Eye (tissue), 1 donor: ENCODE measurements at places on chromosomes 2 and 18.

- DNase-seq: peak; percentile 92
Observed at GRCh38 chr2:11155381-11156035, at the start of gene SLC66A3. SLC66A3 (plus strand) TSS chr2:11155467; CDS start chr2:11155547, 80 bp downstream.

GRCh38 chr2:55779459-55780421 is 86.1 kb upstream of the PNPT1 start:
- DNase-seq: no peak

- no peak for DNase-seq
Observed at GRCh38 chr2:204004912-204005311, 68.3 kb downstream of the ICOS start.

GRCh38 chr2:13917958-13918357 is 714.6 kb upstream of the LRATD1 start:
- no peak for DNase-seq

- no peak for DNase-seq
Observed at GRCh38 chr2:97654309-97654708, 8.4 kb downstream of the COX5B start.

- no peak for DNase-seq
Observed at GRCh38 chr2:46858702-46859090, 56.9 kb downstream of the MCFD2 start.

GRCh38 chr2:237464757-237465391 is 22.2 kb upstream of the MLPH start:
- no peak for DNase-seq

GRCh38 chr2:153004627-153005026 is 286.2 kb downstream of the ARL6IP6 start:
- DNase-seq: no peak

DNA sequence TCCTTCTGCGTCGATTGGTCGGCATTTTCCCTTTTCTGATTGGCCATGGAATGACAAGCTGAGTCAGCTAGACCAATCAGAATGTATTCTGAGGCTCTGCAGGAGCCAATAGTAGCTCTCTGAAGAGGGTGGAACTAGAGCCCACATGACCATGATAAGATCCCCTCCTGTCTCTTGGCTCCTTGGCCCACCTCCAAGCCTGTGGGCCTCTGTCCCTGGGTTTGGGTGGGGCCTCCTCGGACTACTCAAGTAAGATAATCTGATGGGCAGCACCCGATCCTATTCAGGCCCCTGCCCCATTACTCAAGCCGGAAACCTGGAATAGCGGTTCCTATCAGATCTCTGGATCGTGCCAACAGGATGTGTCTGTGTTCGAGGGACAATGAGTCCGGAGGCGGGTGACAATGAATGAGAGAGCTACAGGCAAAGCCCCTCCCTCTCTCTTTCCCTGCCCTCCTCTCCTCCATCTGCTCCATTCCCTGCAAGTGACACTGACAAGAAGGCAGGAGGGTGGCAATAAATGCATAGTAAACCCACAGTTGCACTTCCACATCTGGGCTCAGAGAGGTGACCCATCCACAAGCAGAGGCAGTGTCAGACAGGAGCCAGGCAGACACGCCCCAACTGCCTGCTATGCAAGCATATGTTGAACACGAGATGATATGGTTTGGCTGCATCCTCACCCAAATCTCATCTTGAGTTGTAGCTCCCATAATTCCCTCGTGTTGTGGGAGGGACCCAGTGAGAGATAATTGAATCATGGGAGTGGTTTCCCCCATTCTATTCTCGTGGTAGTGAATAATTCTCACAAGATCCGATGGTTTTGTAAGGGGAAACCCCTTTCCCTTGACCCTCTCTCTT is 114.7 kb downstream of the TNS1 start:
- no peak for DNase-seq

DNA sequence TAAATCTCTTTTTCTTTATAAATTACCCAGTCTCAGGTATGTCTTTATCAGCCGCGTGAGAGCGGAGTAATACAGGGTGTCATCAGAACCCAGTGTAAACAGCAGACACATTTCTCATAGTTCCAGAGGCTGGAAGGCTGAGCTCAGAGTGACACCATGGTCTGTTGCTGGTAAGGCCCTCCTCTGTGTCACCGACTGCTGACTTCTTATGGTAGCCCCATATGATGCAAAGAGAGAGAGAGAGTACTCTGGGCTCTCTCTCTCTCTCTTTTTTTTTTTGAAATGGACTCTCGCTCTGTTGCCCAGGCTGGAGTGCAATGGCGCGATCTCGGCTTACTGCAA is 60.0 kb downstream of the SNORC start:
- no peak for DNase-seq

DNA sequence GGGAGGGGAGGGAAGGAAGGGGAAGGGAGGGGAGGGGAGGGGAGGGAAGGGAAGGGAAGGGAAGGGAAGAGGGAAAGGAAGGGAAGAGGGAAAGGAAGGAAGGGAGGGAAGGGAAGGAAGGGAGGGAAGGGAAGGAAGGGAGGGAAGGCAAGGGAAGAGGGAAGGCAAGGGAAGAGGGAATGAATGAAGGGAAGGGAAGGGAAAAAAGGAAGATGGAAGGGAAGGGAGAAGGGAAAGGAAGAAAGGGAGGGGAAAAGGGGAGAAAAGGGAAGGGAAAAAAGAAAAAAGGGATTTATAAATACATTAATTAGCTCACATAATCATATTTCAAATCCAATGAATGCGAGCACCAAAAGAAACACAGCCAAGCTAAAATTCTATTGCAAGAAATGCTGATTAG is 202.9 kb upstream of the LRRTM4 start:
- no peak for DNase-seq

- DNase-seq: no peak
Observed at GRCh38 chr2:62692225-62692624, 13.3 kb upstream of the EHBP1 start.

DNA sequence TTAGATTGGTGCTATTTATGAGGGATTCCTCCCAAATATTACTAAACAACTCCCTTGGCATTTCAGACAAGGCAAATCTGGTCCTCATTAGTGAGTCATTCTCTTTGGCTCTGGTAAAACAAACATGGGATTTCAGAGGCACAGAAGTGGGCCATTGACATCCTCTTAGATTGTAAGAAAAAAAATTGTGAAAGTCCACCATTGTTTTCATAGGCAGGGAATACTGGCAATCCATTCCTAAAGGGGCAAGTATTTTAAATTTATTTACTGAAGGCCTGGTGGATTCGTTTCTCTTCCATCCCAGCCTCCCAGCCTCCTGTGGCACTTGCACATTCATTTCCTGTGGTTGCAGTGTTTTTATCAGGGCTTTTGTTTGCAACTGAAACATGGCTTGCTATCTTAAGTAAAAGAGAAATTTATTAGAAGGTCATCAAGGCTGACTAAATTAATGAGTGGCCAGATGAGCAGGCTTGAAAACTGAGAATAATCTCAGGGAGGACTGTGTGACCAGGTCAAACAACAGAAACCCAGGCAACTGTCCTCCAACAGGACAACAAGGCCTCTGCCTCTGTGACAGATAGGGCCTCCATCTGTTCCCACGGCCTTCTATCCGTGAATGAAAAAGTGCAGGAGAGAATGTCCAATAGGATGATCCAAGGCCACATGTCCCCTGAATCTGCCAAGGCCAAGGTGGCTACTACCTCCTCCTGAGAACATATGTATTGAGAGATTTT is 23.1 kb upstream of the TNFAIP6 start:
- DNase-seq: peak; percentile 28

DNA sequence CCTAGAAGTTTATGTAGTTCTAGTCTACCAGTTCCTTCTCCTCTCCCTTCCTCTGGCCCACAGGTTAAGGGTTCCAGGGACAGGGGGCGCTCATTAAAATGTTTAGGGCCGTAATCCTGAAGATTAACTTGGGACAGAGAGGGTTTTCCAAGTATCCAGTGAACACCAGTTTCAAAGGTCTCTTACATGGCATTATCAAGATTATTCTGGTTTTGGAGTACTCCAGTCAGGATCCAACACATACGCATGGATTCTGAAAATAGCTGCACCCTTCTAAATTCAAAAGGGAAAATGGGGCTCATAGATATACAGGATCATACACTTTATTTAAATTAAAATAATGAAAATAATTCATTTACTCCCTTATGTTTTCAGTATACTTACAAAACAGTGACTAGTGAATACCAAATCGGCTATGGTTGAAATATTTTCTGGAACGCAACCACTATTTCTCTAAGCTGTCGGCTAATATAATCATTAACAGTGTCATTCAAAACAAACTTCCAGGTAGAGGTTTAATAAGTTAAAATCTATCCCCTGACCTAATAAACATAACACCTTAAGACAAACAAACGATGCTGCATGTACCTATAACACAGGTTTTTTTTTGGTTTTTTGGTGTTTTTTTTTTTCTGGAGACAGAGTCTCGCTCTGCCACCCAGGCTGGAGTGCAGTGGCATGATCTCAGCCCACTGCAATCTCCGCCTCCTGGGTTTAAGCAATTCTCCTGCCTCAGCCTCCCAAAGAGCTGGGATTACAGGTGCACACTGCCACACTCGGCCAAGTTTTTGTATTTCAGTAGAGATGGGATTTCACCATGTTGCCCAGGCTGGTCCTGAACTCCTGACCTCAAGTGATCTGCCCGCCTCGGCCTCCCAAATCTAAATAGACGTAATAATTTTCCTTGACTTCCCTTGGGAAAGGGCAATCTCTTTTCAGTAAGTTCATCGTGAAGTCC is 44.7 kb downstream of the MGAT4A start:
- no peak for DNase-seq

GRCh38 chr2:112768432-112768831 is 4.0 kb upstream of the CKAP2L start:
- no peak for DNase-seq

GRCh38 chr2:26898480-26899078 is 50.6 kb downstream of the DPYSL5 start:
- DNase-seq: no peak

DNA sequence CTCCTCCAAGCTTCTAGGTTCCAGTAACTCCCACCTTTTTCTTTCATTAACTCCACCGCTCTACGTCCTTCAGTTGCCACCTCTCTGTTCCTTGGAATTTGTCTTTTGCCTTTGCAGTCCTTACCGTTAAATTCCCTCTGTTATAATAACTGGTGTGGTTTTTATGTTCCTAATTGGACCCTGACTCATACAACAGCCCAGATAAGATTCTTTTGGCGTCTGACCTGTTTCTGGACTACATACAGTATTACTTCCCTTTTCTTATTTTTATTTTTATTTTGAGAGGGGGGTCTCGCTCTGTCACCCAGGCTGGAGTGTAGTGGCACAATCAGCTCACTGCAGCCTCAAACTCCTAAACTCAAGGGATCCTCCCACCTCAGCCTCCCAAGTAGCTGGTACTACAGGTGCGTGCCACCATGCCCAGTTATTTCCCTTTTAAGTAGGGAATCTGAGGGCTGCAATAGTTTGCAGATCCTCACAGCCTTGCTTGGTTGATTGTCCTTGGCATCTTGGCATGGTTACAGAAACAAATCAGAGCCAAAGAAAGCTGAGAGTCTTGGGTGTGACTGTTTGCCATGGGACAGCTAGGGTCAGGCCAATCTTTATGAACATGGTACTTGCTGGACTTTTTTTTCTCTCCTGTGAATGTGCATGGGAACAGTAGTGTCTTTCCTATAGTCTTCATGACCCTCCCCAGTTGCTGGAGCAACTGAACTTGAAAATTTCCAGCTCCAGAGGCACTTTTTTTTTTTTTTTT is 22.0 kb downstream of the TCF23 start:
- no peak for DNase-seq

- DNase-seq: no peak
Observed at GRCh38 chr2:53544871-53545558, 222.6 kb upstream of the CHAC2 start.

DNA sequence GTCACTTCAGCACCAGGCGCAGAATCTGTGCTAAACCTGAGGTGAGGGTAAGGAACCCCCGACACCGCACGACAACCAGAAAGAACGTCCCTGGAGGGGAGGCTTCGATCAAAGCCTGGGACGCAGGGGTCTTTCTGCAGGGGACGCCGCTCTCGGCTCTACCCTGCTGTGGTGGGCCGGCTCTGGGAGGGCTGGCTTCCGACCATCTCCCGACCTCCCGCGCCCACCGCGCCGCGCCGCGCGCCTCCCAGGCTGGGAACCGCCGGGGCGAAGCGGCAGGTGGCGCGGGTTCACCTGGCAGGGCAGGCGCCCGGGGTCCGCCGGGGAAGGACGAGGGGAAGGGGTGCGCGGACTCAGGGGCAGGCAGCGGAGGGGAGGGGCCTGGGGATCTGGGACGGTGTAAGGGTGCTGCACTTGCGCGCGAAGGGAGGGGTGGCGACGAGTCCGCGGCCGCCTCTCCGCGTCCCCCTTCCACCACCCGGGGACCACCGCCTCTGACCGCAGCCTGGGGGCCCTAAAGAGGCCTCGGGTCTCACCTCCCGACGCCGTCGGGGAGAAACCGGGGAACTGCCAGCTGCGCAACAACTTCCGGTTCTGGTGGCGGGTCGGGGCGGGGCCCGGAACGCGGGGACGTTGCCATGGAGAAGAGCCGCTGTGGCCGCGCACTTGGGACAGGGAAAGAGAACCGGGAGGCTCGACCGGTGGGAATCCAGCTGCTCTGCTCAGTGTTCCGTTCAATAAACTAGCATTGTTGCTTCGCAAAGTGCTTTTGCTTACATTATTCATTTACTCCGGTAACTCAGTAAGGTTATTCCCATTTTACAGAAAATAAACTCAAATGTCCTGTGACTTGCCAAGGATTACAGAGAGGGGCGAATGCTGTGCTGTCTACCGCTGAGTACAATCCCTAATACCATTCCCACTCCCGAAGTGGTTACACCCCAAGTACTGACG is at the start of gene ZNF396:
TSS of gene ZNF396 (minus strand) at position 596 of the 954 bp plus-strand sequence. CDS start 3,045 bp downstream, outside the sequence.
- DNase-seq: peak; percentile 87

GRCh38 chr2:30115141-30115980 is 31.4 kb upstream of the YPEL5 start:
- DNase-seq: peak; percentile 92

DNA sequence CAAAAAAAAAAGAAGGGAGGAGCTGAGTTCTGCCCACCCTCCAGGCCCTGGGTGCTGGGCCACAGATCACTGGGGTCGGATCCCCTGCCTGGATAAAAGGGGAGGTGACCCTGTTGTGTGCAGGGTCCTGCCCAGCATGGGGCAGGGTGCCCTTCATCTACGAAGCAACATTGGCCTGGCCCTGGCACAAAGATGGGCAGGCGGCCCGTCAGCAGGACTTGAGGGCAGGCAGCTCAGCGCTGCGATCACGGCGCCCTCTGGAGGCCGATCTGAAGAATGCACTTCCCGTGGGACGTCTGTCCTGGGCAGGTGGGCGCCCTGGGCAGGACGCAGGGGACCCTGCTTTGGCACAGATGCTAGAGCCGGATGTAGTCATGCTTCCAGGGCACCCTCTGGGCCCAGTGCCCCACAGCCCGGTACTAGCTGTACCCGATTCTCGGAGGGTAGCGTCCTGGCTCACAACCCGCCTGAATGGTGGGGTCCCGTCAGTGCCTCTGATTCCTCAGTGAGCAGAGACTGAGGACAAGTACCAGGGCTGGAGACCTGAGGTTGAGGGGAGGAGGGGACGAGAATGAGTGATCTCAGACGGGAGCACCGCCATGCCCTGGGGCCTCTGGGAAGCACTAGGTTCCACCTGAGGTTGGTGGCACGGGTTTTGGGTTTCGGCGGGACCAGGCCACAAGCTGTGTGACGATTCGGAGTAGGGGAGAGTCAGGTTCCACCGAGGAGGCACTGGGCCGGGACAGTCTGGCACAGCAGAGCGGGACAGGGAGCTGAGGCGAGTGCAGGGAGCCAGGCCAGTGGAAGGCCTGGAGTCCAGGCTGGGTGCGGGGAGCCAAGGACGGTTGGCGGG is 18.0 kb downstream of the ARID5A start:
- peak; percentile 76 for DNase-seq
